ENCODE measurements at places on chromosomes 12 and 14. TPM values are rescaled to one million over a fixed set of nuclear protein-coding genes. Genes with fewer than 3 reads are reported as not detected.

PLEK2 gene
- total RNA-seq: not detected

TAS2R9 gene
- total RNA-seq: not detected

EXOC3L4 gene
- not detected for total RNA-seq

RPS6KL1 gene
- 0.65 TPM for total RNA-seq

FOXN4 gene
- not detected for total RNA-seq

Measured in osteocyte (in vitro differentiated cells).